Activated T-cell treated with anti-CD3 and anti-CD28 coated beads for 1 hour (primary cell): ENCODE measurements at places on chromosomes 3 and 15.
A peak's percentile ranks its signal among the peaks of the same experiment; 100 is the strongest.

GRCh38 chr3:125382298-125382697 is 7.2 kb upstream of the ZNF148 start:
- no peak for DNase-seq

DNA sequence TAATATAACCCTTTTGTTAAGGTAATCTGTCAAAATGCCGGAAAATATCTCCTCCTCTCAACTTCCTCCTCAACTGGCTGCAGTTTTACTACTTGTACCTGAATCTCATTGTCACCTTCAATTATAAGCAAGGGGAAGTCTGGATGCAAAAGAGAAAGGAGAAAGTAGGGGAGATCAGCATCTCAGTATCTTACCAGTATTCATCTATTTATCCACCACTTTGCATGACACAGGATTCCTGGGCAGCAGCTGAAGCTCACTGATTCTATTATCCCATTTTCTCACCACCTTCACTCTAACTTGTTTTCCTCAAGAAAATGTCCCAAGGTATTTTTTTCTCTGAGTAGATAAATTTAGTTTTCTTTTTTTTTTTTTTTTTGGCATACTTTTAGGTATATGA is 440.5 kb upstream of the CBLB start:
- DNase-seq, result no peak

DNA sequence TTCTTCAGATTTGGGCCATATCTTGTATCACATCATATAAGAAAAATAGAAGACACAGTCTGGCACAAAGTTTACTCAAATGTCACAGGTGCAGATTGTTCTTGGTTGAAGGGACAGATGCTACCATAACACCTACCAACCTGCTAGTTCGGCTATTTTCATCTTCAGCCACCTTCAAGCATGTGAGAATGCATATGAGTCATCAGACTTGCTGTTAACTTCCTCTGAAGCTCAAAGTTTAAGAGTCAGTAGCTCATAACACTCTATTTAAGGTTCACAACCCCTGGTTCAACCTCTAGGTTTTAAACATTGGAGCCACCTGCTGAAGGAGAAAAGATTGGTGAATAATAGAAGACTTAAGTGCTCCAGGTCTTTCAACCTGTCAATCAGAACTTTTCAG is 522.8 kb downstream of the NLGN1 start:
- no peak for DNase-seq

DNA sequence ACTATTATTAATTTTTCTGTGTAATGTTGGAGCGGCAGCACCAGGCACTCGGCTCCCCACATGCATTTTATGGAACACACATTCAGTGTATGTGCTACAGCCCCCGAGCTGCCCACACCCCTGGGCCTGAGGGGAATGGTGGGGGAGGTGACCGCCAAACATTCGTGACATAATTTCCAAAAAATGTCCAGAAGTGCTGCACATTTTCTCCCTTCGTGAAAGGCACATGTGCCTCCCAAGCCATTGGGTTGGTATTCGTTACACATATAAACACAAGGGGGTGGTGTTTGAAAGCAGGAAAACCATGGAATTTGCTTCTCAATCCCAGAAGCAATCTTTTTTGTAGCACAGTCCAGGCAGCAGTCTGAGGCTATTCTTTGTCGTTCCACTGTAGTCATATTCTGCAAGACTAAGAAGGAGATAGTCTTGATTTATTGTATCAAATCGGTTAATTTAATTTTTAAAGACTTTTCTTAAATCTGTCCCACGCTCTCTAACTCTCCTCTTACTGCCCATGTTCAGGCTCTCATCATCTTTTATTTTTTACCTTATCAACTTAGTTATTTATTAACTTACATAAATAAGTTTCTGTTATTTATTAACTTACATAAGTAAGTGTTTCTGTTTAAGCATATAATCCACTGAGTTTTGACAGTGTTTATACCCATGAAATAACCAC is 39.2 kb upstream of the POLR2M start:
- no peak for DNase-seq

- no peak for DNase-seq
Measured at GRCh38 chr3:31345581-31345980, 187.1 kb upstream of the STT3B start.

- DNase-seq, result peak; percentile 39
Measured at GRCh38 chr15:51681303-51681963, at the start of gene SCG3. Gene SCG3, plus strand, starts transcription at chr15:51681503. Its CDS starts 253 bp downstream, at chr15:51681756.

- DNase-seq, result no peak
Measured at GRCh38 chr3:50574444-50574831, 5.1 kb downstream of the HEMK1 start.

DNA sequence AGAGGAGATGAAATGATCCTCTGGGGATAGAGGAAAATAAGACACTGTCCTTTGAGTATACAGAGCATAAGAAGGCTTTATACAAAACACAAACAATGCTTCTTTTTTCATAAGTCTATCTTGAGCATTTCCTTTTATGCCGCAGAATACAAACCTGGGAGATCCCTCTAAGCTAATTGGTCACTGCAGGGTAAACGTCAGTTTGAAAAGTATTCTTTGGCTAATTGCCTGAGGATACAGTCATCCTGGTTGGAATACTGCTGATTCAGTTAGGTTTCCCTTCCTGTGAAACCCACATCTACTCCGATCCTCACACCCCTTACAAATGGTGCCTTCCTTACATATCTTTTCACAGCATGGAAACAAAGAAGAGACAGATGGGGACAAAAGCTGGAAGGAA is 10.6 kb downstream of the WNT5A start:
- DNase-seq, result no peak

DNA sequence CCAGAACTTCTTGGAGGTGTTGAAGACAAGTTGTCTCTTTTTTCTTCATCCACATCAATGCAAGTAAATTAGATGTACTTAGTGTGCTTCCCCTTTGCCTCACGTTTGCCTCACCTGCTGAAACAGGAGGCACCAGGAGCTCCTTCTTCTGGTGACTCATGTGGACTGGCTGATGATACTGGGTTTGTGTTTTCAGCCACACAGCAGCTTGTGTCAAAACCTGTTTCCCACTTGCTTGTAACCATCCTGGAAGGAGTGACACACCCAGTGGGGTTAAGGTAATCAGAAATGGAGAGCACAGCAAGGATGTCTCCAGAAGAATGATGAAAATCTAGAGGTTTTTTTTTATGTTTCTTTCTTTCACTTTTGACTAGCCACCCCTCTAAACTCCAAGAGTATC is 143.3 kb upstream of the RBMS3 start:
- no peak for DNase-seq

DNA sequence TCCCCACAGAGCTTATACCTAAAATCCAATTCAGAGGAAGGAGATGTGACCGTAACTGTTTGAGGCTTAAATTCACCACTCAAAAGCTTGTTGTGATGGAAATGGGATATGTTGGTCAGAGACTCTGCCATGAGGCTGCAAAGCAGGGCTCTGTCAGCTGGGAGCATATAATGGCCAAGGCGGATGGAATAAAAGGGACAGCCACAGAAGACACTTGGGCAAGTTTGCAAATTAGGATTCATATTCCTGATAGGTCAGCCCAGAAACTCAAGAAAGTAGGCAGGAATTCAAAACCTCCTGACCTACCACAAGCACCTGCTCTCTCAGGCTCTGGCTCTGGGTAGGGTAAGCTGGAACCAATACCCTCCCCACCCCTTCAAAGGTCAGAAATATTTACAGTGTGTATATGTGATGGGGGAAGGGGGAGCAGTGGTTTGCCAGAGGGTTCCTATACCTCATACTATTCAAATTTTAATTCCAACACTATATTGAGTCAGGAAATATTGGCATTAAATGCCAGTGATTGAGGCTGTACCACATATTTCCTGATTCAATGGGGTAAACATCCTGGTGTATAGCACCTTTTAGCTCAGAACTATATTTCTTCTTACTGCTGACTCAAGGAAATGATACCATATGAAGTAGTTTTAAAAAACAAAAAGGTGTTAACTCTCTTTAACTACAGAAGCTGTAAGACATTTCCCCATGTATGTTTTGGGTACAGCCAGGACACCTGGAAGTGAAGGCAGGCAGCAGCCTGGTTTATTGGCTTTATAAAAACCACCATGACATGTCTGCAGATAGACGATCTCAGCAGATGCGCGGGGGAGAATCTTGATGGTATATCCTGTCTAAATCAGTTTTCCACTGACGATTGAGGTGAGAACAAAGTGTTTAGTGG is 19.2 kb downstream of the FYCO1 start:
- DNase-seq, result peak; percentile 12

- no peak for DNase-seq
Measured at GRCh38 chr3:35883929-35884328, 244.6 kb downstream of the ARPP21 start.

GRCh38 chr15:91357011-91357410 is 257.0 kb downstream of the SV2B start:
- no peak for DNase-seq

GRCh38 chr3:46865546-46865945 is 2.3 kb upstream of the MYL3 start:
- no peak for DNase-seq

DNA sequence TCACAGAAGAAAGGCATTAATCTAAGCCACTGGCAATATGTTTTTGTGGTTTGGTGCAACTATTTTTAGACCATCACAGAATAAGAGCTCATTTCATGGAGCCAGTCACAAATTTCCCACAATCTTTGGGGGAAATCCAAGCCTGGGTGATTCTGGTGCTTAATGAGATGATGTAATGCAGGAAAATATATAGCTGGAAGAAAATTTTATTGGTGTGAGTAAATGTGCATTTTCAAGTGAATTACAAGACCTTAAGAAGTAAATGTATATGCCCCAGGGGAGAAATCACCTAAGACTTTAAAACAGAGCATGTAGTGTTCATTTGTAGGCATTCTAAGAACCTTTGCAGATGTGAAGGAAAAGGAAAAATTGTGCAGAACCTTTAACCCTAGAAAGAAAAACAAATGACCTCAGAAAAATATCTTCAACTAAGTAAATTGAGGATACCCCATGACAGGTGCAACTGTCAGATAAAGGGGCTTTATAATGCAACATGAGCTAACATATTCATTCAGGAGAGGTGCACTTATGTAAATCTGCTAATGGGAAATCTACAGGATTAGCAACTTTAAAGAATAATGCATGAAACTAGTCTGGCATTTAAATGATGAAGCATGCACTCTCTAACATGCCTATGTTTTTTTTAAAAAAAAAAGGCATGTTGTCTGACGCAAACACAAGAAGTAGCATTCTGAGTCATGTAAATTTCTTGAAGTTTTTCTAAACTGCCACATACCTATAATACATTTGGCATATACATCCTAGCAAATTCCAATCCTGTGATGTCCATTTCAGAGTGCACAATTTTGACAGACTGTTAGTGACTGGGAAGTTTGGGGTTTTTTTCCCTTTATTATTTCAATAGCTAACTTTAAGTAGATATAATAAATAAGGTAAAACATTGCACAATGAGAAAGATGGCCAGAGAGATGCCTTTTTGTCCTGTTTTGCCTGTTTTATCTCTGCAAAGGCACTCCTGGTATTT is 105.1 kb downstream of the MEX3B start:
- DNase-seq, result no peak

DNA sequence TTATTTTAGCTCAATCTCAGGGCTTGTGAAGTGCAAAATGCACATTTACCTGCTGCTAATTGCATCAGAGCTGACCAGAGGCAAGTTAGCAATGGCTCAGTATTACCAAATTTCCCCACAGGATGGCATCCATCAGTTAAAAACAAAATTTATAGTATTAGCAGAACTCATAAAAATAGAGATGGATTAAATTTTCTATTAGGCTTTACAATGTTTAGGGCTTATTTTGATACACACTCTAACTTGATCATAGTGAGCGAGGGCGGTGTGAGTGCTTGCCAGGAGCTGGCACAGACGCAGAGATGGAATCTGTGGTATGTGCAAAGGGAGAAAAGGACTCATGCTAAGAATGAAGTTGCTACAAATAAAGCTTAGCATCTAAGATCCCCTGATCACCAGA is 241.0 kb downstream of the NSUN3 start:
- no peak for DNase-seq

GRCh38 chr15:40397688-40398412 is 7.7 kb upstream of the IVD start:
- DNase-seq, result no peak

GRCh38 chr15:89648106-89649012 is 6.9 kb downstream of the KIF7 start:
- no peak for DNase-seq

DNA sequence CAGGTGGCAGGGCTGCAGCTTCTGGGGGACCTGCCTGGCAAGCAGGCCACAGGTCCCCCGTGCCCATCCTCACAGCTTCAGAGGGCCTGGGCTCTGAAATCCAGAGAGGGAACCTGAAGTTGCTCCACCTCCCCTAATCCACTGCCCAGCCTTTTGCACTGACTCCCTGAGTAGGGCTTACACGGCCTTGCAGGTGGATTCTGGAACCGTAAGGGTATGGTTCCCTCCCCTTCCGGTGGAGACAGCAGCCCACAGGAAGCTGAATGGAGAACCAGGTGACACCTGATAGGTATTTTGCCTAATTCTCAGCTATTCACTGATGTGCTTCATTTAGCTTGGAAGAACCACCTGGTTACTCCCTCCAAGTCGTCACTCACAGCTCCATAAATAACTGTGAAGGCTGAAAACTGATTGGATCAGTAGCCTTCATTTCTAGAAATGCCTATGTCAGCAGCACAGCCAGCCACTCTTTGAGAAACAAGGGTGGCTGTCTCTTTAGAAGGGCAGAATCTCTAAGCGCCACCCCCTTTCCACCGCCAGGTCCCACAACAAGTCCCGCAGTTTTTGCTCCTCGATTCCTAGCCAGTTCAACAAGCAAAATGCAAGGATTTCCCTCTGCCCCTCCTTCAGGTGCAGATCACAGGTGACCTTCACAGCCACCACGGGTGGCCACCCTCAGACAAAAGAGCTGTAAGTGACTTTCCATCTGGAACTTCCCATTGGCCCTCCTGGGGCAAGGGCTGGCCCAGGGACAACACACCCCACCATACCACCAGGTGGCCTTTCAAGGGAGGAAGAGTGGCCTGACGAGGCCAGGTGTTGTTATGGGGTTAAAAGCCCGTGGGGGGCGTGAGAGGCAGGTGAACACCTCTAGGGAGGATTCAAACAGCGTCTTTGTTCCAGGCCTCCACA is 112.9 kb downstream of the SEC22A start:
- DNase-seq, result no peak

- DNase-seq, result no peak
Measured at GRCh38 chr3:38630606-38631005, 18.9 kb downstream of the SCN5A start.

GRCh38 chr15:43749690-43750345 is 3.6 kb downstream of the PDIA3 start:
- DNase-seq, result no peak

- DNase-seq, result no peak
Measured at GRCh38 chr15:83602021-83602420, 51.9 kb upstream of the ADAMTSL3 start.

- DNase-seq, result no peak
Measured at GRCh38 chr3:177145381-177145780, 51.9 kb downstream of the TBL1XR1 start.

- no peak for DNase-seq
Measured at GRCh38 chr3:177356952-177357351, 159.7 kb upstream of the TBL1XR1 start.

DNA sequence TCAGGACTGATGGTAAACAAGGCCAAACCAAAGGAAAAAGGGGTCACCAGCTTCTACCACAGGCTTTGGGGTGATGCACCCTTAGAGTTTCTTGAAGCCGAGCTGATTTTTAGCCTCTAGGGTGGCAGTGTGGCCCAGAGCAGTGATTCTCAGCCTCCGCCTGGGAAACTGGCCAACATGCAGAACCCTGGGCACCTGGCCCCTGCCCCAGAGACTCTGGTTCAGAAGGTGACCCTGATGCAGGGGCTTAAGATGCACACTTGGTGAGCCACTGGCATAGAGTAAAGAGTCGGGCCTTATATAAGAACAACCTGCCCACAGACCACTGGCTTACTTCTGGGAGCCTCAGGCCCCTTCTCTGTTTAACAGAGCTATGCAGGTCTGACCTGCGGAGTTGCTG is 44.5 kb downstream of the SYNM start:
- no peak for DNase-seq

GRCh38 chr3:49013738-49014660 is 4.4 kb downstream of the DALRD3 start:
- peak; percentile 40 for DNase-seq
